ENCODE measurements at places on chromosomes 13 and 19.
A peak's percentile ranks its signal among the peaks of the same experiment; 100 is the strongest.

- no peak for DNase-seq
Measured at GRCh38 chr19:53101518-53101917, 1.7 kb downstream of the ZNF160 start.

DNA sequence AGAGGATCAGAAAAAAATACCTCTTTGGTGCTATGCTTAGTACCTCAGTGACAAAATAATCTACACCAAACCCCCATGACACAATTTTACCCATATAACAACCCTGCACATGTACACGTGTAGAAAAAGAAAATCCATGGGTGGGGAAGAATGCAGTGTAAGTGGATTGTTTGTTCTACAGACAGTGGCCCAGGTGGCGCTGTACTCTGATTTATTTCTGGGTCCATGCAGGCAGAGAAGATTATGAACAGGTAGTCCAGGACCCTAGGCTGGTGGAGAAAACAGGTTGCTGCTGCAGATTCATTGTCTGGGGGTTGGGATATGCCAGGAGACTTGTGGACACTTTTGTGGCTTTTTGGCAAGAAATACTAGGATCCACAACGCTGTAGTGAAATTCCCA lies 9.1 kb downstream of the ZNF100 start:
- DNase-seq = no peak

DNA sequence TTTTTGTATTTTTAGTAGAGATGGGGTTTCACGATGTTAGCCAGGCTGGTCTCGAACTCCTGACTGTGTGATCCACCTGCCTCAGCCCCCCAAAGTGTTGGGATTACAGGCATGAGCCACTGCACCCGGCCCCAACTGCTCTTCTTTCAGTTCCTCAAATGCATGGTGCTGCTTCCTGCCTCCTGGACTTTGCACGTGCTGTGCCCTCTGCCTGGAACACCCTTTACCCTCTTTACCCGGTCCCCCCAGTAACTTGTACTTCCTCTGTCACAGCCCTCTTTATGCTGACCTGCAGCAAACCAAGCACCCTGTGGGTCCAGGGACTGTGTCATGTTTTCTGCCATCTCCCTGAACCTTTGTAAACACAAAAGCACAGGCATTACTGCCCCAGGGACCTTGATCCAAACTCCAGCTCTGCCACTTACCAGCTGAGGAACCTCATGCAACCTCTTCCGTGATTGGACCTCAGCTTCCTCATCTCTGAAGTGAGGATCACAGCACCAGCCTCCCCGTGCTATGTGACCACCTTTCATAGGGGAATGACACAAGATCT lies 3.8 kb downstream of the BLVRB start:
- DNase-seq = no peak

DNA sequence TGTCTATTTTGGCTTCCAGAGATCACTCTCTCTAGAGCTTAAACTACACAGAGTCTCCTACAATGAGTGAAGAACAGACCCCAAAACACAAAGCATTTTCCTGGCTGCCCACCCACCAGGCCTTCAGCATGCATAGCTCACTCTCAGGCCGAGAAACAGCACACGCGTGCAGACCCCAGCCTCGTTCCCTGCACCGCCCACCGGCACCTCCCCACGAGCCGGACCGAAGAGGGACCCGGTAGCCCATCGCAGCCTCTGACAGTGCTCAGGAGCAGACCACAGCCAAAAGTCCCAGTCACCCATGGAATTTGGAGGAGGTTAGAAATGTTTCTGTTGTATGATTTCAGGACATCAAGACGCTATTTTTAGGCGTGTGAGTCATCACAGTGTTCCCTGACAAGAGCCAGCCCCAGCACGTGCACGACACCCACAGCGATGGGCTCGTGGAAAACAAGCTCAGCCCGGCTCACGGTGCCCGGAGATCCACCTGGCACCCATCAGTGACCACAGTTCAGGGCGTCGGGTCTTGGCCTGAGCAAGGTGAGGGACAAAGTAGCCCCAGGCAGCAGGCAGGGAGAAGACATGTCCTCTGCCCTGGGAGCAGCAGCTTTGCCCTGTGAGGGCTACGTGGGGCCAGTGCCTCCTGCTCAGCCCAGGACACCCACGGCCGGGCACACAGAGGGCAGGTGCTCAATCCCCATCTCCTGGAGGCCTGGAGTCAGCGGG lies 50.1 kb upstream of the SPACA7 start:
- no peak for DNase-seq

- no peak for DNase-seq
Measured at GRCh38 chr13:37968555-37968954, 99.0 kb upstream of the TRPC4 start.

- no peak for DNase-seq
Measured at GRCh38 chr13:67076378-67076777, 153.8 kb downstream of the PCDH9 start.

GRCh38 chr13:31530922-31531321 lies 208.4 kb upstream of the RXFP2 start:
- DNase-seq = no peak

DNA sequence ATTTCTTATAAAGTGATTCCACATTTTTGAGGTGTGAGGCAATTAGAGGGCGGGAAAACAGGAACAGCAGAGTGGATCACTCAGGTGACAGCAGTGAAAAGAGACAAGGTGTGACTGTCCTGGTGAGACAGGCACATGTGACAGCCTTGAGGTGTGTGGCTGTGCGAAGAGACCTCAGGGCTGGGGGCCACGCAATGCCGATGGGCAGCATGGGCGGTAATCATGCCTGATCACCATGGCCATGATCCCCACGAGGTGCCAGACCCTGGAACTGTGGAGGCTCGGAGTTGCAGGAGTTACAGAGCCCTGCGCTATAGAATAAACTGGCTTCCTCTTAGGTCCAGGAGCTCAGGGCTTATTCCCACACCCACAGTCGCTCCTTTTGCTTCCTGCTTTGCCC lies 2.0 kb downstream of the SPACA6 start:
- no peak for DNase-seq

- DNase-seq = no peak
Measured at GRCh38 chr13:111396457-111396856, 76.0 kb downstream of the TEX29 start.

- DNase-seq = peak; percentile 57
Measured at GRCh38 chr19:18672044-18672451, 11.4 kb upstream of the CRTC1 start.

DNA sequence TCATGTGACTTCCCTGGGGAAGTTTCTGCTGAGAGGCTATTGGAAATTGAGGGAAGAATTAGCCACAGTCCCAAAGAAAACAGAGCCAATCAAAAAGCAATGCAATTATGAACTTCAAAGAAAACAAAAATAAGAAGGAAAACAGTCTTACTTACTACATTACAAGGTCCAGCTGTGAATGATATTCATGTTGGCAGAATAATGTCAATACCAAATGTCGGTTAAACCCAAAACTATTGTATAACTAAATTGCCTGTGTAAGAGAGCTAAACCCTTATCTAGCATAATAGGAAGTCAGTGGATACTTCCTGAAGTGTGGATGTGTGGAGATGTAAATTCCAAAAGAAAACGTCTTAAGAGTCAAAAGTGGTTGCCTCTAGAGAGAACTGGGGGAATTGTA lies 12.4 kb downstream of the KL start:
- DNase-seq = no peak

DNA sequence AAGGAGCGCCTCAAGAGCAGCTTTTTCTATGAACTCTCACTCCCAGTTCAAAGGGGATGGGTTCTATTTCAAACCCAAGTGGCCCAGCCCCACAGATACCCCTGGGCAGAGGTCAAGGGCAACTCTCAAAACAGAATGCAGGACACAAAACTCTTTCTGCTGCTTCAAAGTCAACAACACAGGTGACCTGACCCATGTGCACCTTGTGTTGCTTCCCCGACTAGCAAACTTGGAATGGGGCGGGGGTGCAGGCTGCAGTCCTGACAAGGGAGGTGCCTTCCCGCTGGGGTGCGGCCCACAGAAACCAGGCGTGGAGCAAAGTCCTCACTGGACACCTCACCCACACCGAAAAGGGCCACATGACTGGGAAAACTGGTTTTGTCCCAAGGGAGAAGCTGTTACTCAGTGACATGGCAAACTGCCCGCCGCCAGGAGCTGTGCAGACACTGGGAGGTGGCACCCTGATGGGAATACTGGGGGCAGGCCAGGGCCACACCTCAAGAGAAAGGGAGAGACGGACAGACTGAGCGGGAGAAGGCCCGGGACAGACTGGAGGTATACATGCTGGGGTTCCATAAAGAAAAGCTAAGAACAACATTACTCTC lies 17.4 kb downstream of the ZC3H4 start:
- DNase-seq = no peak

DNA sequence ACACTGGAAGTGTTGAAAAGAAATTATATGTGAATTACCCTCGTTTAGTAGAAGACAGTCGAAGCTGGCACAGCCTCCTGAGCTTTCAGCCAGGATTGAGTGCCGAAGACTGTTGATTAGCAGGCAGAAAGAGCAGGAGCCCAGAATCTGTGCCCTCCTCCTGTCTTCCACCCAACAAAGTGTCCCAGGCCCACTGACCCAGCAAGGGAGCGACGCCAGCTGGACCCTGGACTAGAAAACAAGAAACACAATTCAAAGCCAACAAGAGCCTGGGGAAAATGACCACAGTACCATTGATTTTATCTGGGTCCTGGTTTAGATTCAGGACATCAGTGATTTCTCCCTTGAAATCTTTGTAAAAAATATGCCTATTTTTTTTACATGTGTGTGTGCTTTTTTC lies 120.7 kb downstream of the RXFP2 start:
- DNase-seq = no peak

- no peak for DNase-seq
Measured at GRCh38 chr13:45362939-45363338, 22.0 kb upstream of the TPT1 start.

DNA sequence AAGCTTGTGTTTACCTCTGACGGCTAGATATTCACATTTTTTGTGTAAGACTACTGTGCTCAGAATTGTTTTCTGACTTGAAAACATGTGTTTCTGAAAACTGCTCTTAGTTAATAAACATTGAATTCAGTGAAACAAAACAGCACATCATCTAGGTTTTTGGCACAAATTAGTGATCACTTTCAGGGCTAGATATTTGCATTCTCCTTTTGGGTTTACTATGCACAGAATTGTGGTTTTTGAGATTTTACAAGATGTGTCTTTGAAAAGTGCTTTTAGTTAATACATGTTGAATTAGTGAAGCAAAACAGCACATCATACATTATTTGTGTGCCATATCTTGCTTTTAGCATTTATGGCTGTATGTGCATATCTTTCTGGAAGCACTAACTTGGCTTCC lies 8.2 kb upstream of the PARP4 start:
- DNase-seq = no peak

- no peak for DNase-seq
Measured at GRCh38 chr13:43305416-43305815, 282.0 kb downstream of the DNAJC15 start.

GRCh38 chr19:53537121-53537520 lies 824 bp upstream of the ZNF331 start:
- no peak for DNase-seq

DNA sequence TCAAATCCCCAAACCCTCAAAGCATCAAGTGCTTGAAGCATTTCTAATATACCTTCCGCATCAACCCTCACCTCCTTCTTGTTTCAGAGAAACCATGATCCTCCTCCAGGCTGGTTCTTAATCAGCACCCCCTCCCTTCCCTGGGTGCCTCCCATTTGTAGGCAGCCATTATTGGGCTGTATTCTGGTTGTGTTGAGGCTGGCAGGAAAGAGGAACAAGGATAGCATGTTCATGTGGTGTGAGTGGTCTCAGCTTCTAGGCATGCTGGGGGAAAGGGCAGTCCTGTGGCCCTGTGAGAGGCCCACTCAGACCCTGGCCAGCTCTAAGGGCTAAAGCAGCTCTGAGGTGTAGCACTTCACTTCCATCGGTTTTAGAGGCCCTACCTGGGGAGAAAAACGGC lies 18.9 kb upstream of the TRIM13 start:
- no peak for DNase-seq

DNA sequence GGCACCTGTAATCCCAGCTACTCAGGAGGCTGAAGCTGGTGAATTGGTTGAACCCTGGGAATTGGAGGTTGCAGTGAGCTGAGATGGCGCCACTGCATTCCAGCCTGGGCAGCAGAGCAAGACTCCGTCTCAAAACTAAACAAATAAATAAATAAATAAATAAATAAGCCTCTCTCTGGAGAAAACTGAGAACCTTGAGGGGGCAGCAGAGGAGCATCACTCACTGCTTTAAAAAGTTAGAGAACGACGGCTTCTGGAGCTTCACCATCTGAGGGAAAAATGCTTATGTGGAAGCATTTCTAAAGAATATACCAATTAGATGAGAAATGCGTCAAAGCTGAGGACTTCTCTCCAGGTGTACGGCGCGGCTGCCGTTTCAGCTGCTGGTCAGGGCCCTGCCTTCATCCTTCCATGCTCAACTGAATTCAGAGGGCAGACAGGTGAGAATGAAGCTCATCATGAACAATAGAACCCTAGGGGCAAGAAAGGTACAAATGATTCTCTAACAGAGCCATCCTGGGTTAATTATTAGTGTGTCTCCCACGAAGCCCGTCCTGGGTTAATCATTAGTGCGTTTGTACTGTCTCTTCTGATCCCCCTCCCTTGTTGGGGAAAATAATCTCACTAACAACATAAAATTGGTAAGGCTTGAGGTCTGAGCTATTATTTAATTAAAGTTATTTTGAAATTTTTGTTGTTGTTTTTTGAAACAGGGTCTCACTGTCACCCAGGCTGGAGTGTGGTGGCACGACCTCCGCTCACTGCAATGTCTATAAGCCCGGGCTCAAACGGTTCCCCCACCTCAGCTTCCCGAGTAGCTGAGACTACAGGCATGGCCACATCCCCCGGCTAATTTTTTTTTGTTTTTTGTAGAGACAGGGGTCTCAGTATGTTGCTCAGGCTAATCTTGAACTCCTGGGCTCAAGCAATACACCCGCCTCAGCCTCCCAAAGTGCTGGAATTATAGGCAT lies 80.1 kb downstream of the IPO5 start:
- peak; percentile 25 for DNase-seq

GRCh38 chr13:57825066-57825465 lies 193.5 kb downstream of the PCDH17 start:
- DNase-seq = no peak

DNA sequence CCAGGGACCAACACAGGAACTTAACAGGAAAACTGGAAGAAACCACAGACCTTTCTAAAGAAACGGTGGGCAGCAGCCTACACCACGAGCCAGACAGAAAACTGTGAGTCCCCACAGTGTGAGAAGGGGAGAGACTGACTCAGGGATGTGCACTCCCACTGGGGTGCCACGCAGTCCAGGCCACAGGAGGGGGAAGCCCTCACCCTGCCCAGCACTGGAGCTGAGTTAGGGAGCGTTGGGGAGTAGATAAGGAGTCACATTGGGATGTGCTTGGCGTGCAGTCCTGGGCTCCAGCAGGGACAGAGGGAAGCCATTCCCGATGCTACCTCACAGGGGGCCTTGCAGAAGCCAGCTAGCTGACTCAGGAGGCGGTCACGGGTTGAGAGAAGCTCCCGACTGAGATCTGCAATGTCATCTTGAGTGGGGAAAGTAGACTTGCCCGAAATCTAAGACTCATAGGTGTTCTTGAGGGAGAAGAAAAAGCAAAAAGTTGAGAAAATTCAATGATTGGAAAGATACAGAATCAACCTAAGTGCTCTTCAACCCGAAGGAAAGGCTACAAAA lies 17.3 kb downstream of the SIGLEC8 start:
- no peak for DNase-seq
